ENCODE measurements at places on chromosomes 16 and 17.

- DNase-seq = peak; percentile 94
Observed at GRCh38 chr17:27495460-27495859, 39.2 kb downstream of the KSR1 start.

- DNase-seq = no peak
Observed at GRCh38 chr17:77724876-77725615, 233.5 kb upstream of the TNRC6C start.

DNA sequence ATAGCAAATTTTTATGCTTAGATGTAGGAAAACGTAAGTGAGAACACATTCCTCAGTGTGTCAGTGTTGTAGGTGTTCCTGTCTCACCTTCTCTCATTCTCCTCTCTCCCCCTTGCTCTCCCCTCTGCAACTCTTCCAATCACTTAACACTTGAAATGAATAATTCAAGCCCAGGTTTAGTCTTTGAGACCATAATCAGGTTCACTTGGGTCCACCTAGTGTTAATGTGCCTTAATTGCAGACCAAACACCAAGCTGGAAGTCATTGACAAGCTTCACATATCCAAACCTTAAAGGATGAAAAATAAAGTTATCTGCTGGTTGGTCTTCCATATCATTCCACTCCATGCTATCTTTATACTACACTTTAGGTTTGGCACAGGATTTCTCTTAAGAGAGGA lies 37.0 kb downstream of the STXBP4 start:
- peak; percentile 54 for DNase-seq

DNA sequence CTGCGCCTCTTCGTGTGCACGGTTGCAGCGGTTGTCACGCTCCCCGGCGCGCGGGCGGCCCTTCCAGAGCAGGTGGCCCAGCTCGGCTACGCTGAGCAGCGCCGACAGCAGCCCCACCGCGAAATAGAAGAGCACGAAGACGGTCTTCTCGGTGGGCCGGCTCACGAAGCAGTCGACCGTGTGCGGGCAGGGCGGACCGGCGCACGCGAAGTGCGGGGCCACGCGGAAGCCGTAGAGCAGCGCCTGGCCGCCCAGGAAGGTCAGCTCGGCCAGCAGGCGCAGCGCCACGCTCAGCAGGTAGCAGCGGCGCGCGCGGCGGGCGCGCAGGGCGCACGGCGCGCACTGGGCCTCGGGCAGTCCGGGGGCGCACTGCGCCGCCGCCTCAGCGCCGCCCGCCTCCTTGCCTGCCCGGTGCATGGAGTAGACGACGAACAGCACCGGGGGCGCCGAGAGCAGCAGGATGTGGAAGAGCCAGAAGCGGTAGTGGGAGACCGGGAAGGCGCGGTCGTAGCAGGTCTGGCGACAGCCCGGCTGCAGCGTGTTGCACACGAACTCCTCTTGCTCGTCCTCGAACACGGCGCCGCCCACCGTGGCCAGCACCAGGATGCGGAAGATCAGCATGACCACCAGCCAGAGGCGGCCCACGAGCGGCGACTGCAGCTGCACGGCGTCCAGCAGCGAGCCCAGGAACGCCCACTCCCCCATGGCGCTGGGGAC lies 1.3 kb downstream of the GJD3 start:
- no peak for DNase-seq

Data from renal cortical epithelial cell (primary cell).